Neural crest cell (in vitro differentiated cells): ENCODE measurements at places on chromosomes 7 and 10. TPM values are rescaled to one million over a fixed set of nuclear protein-coding genes. Genes with fewer than 3 reads are reported as not detected.

SORCS3 gene
- total RNA-seq = 3.3 and 3.4 TPM in 2 replicates

PPP1R3A gene
- total RNA-seq = not detected in 2 replicates

DNA sequence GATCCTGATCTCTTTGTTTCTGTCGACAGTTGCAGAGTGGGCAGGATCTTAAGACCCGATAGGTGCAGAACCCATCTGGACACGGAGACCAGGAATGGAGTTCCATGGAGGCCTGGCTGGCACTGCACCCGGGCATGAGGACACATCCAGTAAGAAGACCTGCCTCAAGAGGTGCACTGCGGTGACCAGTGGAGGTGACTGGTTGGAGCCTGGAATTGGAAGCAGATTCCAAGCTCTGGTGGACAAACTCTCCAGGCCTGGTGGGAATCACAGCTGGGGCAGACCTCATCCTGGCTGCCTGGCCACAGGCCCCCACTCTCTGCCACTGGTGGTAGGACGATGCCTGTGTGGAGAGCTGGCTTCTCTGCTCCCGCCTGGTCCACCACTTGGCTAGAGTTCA is 31.0 kb downstream of the ZNF775 start:
- DNase-seq = no peak

RNF133 gene
- 0.16 TPM in 1 of 2 replicates, not detected in the other for total RNA-seq

DNA sequence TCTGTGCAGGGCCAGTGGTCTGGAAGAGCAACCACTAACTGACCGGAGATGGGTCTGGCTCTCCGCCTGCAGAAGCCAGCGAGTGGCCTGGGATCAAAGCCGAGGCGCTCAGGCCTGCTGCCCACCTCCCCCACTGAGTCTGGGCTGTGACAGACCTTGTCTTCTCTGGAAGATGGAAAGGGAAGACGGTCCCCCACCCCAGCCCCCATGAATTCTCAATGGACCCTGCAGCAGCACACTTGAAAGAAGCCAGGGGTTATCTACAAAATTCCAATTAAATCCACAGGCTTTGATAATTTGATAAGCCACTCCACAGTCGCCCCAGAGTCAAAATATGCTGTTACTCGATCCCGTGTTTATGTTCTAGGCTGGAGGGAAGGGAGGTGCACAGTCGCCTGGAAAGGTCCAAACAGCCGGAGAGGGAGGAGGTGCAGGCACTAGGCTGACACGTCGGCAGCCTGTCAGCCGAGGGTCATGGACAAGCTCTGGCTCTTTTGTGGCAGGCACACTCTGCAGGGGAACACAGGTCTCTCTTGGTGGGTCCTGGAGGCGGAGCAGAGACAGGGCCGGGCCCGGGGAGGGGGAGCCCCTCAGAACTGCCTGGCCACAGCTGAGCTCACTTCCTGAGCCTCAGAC is 134.9 kb downstream of the SH3PXD2A start:
- DNase-seq = no peak

EMX2 gene
- 1.0 and 1.1 TPM in 2 replicates for total RNA-seq

DNA sequence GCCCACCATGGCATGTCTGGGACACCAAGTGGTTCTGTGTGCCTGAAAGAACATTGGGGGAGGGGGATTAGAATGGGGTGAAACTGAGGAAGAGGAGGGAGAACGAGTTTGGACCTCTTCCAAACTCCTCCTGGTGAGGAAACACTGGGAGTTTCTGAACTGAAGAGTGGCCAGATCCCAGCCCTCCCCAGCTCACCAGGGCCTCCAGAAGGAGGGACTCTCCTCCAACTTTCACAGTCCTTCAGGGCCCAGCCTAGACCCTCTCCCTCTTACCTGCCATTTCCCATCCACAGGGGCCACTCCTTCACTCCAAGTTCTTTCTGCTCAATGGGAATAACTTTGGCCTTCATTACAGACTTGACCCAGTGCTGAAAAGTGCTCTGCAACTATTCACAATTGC is 132.0 kb upstream of the FOXK1 start:
- no peak for DNase-seq

GRCh38 chr7:7688310-7688709 is 30.1 kb downstream of the RPA3 start:
- no peak for DNase-seq

GRCh38 chr10:95288303-95288702 is 2.5 kb downstream of the PDLIM1 start:
- no peak for DNase-seq

DNA sequence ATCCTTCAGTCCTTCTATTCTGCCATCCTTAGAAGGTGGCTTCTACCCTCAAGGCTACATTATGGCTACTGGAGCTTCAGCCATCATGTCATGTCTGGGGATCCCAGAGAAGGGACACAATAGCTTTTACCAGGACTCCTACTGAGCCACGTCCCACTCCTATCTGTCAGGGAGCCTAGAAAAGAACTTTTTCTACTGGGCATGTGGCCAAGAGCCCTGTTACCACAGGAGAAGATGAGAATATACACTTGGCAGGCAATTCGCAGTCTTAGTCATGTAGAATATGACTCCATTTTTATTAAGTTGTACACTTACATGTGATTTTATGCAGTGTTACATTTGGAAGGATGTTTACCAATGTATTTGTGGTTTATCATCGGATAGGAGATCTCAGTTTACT is 64.6 kb upstream of the KCNMA1 start:
- DNase-seq = no peak

GRCh38 chr10:70198696-70199466 is 28.6 kb upstream of the SAR1A start:
- DNase-seq = no peak

GRCh38 chr10:127372361-127372760 is 176.0 kb upstream of the INSYN2A start:
- no peak for DNase-seq

GRCh38 chr7:147861945-147862344 is 728.6 kb upstream of the C7orf33 start:
- no peak for DNase-seq

DNA sequence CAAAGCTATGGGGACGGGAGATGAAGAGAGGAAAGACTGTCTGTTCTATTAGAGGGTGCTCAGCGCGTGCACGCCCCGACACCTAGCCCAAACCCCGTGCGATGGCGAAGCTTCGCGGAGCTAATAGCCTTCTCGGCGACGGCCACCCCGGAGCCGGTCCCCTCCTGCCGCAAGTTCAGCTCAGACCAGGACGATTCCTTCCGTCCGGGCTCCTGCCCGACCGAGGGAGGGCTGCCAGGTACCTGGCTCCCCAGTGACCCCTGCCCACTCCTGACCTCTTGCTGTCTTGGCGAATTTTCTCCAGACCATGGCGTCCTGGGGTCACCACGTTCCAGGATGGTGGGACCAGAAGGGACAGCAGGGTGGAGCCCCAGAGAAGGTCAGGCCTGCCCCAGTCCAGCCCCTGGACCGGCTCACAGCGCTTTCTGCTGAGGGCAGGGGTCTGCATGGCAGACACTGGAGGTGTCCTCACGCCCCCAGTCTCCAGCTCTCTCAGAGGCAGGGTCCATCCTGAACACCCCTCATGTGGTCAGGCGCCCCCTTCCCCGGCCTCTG is 36.7 kb downstream of the UNCX start:
- no peak for DNase-seq

GPR85 gene
- total RNA-seq = 1.6 and 2.5 TPM in 2 replicates

LIPA gene
- 37.2 and 38.1 TPM in 2 replicates for total RNA-seq

- no peak for DNase-seq
Measured at GRCh38 chr7:44494960-44495359, 4.5 kb upstream of the NUDCD3 start.

- DNase-seq = no peak
Measured at GRCh38 chr7:152522571-152523067, 86.8 kb upstream of the KMT2C start.

POP7 gene
- 64.1 and 67.9 TPM in 2 replicates for total RNA-seq

DNA sequence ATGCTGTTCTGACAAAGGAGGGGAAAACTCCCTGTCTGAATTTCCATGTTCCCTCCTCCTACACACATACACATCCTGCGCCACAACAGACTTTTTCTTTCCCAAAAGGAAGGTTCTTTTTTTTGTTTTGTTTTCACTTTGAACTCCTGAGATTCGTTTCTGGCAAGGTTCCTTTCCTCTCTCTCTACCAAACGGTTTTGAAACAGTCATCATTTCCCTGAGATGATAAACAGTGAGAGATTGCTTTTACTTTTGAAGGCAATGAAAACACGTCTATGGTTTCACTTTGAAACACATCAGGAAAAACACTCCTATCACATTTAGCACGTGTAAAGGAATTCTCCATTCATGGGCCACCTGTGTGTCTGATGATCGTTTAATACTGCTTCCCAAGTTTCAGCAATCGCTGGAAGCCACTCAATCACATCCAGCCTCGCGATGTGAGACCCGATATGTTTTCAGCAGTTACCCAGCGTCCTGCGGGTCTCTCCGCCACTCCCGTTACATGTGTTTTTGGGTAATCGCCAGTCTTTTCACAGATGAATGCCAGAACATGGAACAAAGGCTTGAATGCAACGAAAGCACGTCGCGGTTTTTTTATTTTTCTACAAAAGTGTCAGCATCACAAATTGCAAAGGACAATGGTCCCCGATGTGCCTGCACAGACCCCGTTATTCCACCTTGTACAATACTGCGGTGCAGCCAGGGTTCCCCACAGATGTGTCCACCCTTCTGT is 62.8 kb upstream of the CUX1 start:
- DNase-seq = no peak

CCL24 gene
- not detected in 2 replicates for total RNA-seq

DNA sequence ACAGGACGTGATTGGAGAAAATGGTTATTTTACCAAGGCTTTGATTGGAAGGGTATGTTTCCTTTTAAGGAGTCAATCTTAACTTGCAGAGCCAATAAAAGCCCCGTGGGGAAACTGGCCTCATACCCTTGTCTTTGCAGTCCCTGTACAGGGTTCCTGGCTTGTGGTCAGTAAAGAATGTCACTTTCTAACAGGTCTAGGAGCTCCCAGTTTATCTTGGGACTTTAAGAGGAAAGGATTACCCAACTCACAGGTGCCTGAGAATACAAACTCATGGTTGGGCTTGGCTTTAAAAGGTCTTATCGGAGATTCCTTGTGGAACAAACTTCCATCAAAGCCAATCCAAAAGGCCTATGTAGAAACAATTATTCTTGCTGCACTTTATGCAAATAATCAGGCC is 221.8 kb downstream of the PHF14 start:
- no peak for DNase-seq

GRCh38 chr7:93817004-93817403 is 73.5 kb downstream of the TFPI2 start:
- no peak for DNase-seq

GRCh38 chr10:107656932-107657331 is 492.4 kb upstream of the SORCS1 start:
- DNase-seq = no peak

DNA sequence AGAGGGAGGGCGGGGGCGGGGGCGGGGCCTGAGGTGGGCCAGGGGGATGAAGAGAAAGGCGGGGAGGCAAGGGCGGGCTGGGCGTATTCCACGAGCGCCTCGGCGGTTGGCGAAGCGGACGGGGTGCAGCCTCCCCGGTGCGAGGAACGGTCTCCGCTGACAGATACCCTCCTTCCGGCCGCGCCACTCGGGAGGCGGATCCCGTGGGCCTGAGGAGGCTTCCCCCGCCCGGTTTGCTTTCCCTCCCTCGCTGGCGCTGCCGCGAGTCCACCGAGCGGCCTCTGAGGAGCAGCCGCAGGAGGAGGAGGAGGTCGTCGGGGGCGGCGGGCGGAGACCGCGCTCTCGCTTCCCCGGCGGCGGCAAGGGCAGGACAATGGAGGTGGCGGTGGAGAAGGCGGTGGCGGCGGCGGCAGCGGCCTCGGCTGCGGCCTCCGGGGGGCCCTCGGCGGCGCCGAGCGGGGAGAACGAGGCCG is at the start of gene TRIM24:
TRIM24 (plus strand) TSS at position 84 of the 473 bp plus-strand sequence; CDS start at position 374, 290 bp downstream.
- DNase-seq = peak; percentile 82
